Psoas muscle (tissue), 8 donors: ENCODE measurements at places on chromosomes 2 and 18.

DNA sequence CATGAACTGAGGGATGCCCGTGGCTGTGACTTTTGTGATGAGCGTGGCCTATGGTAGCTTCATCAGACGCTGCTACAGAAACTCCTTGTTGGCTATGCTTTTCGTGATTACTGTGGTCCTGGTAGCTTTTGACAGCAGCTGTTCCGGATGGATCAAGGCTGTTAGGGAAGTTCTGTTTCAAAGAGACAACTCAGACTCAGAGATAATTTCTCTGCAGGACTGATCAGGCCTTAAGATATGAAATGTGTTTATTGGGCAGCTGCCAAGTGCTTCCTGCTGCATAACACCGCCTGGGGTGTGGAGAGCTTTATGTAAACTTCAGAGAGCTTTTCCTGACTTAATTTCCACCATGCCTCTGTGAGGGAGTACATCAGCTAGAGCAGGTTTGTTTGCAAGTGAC lies 243.8 kb downstream of the TSN start:
- DNase-seq = no peak

- no peak for DNase-seq
These were observed 35.7 kb downstream of the FEZ2 start for GRCh38 chr2:36562240-36562639.

DNA sequence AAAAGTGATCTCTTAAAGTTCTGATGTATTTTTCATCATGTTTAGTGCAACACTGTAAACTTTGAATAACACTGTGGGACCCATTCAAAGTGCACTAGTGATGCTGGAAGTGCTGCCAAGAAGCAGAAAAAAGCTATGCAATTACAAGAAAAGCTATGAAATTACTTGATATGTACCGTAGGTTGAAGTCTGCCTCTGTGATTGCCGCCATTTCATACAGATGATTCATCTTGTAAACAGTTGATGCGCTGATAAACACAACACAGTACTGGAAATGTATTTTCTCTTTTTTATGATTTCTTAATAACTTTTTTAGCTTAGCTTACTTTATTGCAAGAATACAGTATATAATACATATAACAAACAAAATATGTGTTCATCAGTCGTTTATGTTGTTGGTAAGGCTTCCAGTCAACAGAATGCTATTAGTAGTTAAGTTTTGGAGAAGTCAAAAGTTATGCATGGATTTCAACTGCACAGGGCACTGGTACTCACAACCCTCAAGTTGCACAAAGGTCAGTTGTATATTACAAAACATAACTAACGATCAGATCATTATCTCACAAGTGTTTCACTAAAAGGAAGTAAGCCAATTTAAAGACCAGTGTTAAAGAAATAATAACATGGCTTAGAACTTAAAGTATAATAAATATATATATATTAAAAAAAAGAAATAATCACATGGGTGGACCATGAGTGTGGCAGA lies 82.0 kb downstream of the SGPP2 start:
- no peak for DNase-seq

DNA sequence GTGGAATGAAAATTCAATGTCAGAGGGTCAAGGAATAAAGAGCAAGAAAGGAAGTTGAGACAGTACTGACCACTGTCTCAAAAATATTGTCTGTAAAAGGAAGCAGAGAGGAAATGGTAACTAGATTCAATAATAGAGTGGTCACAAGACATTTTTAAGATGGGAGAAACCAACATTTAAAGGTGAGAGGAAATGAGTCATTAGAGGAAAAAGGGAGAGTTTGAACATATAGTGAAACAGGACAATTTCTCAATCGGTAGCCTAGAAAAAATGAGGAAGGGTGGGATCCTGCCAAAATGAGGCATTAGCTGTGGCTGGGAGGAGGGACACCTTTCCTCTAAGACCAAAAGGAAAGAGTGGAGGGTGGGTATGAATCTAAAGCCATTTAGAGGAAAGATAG lies 288.5 kb downstream of the SP3 start:
- no peak for DNase-seq

- DNase-seq = no peak
These were observed 459 bp upstream of the ATP6V1C2 start for GRCh38 chr2:10720947-10721395.

DNA sequence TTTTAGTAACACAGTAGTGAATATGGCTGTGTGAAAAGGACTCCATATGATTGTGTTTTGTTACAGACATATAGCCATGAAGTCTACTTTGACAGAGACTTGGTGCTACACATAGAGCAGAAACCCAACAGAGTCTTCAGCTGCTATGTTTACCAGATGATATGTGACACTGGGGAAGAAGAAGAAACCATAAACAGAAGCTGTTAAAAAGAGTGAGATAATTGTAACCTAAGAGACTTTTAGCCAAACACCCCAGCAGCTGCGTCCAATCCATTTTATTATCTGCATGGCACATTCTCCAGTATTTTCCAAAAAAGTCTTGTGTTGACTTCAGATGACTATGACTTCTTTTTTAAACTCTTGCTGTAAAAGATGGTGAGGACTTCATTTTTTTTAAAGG lies 41.4 kb upstream of the CYBRD1 start:
- DNase-seq = no peak

DNA sequence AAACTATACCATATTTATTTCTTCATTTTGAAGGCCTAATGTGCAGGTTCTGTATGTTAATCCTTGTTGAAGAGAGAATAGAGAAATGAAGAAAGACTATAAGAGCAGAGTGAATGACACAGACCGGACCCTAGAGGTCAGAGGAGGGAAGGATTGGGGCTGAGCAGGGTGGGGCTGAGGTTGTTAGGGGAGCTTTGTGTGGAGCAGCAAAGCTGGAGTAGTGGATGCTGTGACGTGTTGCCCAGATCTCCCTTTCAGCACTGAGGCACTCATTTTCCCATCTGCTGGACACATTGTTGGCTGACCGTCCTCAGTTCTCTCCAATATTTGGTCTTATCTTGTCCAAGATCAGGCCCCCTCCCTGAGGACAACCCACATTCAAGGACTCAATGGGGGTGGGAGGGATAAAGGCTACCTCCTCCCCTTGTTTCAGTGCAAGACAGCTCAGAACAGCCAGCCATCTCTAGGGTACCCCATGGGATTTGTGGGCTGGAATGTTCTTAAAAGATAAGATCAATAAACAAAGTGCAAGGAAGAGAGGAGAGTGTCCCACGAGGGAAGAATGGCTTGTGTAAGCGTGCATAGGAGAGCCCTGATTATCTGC lies 143.6 kb downstream of the TDRD15 start:
- DNase-seq = no peak

- DNase-seq = no peak
These were observed 102.7 kb downstream of the MYO1B start for GRCh38 chr2:191347881-191348280.

DNA sequence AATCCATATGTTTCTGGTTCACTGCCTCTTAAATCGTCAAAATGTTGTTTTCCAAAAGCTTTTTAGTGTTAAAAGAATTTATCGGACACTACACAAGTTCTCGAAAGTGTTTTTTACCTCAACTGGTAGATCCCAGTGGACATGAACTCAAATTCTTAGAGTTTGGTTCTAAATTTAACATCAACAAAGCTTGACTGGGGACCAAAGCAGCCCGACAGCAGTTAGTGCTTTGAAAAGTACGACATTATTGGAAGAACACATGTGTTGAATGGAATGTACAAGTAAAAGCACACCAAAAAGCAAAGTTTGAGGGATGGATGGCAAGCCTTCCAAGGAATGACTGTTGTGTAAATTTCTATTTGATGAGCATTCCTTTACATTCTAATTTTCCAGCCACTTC lies 803.9 kb upstream of the POU3F3 start:
- no peak for DNase-seq

DNA sequence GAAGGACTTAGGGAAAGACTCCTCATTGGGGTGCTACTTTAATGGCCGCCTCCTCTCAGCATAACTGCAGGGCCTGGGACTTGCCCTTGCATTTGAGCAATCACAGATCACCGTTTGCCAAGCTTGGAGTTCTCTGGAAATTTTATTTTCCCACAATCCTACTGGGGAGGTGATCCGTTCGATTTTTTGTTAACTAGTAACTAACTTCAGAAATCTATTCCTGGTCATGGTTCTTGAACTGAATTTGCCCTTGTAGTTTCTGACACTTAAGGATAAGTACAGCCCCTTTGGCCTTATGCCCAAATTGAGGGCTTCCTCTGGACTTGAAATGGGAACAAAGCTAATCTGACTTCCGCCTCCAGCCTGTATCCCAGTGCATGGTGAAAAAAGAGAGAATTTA lies 60.5 kb upstream of the ST3GAL5 start:
- no peak for DNase-seq

- DNase-seq = no peak
These were observed 1016.0 kb downstream of the SOCS6 start for GRCh38 chr18:71304856-71305255.

- no peak for DNase-seq
These were observed 203.8 kb downstream of the RDH14 start for GRCh38 chr2:18356676-18357075.

GRCh38 chr2:72136933-72137497 lies 10.6 kb downstream of the CYP26B1 start:
- DNase-seq = peak; percentile 43

DNA sequence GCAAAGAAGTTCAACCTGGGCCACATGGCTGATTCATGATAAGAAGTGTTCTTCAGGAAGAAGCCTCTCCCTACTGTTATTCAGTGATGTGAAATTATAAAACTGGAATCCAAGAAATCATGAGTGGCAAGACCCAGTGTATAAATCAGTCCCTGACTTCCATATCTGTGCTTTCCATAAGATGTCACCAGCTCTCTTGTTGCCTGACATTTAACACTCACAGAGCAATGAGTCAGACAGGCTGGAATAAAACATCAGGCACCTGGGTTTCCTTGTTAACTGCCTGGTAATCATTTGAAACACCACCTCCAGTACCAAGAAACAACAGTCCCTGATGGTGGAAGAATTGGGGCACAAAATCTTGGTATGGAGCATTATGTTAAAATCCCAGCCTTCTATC lies 76.1 kb downstream of the SCG2 start:
- no peak for DNase-seq

GRCh38 chr2:214810671-214811070 lies 1.2 kb upstream of the BARD1 start:
- DNase-seq = peak; percentile 12

GRCh38 chr2:178530625-178531142 lies 50.4 kb downstream of the PLEKHA3 start:
- no peak for DNase-seq

- DNase-seq = no peak
These were observed 36.0 kb upstream of the ASAP2 start for GRCh38 chr2:9170458-9171130.

DNA sequence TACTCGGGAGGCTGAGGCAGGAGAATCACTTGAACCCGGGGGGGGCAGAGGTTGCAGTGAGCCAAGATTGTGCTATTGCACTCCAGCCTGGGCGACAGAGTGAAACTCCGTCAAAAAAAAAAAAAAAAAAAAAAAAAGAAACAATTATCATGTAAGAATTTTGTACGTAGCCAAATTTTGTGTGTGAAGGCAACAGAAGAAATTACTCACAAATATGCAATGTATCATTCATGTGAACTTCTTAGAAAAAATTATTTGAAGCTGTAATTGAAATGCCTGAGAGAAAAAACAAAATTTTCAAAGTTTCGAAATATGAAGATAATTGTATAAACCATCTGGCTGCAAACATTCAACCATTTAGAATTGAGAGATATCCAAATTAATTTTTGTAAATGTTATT lies 204.8 kb upstream of the PARD3B start:
- DNase-seq = no peak

DNA sequence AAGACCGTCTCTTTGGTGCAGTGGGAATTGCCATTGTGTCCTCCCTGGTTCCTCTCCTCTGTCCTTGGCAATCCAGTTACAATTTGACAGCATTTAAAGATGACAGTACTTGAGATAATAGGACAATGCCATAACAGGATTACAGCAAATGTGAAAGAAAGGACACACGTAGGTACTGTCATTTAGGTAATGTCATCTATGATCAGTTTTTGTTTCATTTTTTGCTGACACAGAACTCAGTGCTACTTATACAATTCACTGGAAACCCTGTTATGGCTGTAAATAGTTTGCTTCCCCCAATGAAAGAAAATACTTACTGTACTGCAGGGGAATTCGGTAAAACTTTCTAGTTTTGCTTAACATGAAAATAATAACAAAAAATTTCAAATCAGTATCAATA lies 65.2 kb downstream of the BCL11A start:
- DNase-seq = no peak

GRCh38 chr18:74869904-74870863 lies 272.5 kb downstream of the ZNF407 start:
- DNase-seq = no peak

- DNase-seq = no peak
These were observed 7.3 kb upstream of the SLC3A1 start for GRCh38 chr2:44267796-44268648.

DNA sequence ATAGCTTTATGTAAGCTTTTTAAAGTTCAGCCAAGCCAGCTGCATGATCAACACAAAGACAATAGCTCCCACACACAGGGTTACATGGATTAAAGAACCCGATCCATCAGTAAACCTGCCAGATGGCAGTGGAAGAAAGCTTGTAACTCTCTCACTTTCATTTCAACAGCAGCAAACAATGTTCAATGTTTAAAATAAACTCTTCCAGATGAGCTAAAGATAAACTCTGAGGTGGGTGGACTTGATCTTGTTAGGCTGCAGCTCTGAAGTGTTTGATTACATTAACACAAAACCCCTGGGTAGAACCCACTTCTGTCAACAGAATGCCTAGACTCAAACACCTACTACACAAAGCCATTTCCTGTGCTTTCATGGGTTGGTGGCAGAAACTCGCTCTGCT lies 13.9 kb downstream of the RDH14 start:
- DNase-seq = no peak

- no peak for DNase-seq
These were observed 105.2 kb upstream of the ZNF521 start for GRCh38 chr18:25457126-25457525.

GRCh38 chr2:128026448-128027277 lies 1.2 kb downstream of the SAP130 start:
- DNase-seq = no peak

GRCh38 chr2:44102790-44103562 lies 65.7 kb upstream of the PPM1B start:
- no peak for DNase-seq

DNA sequence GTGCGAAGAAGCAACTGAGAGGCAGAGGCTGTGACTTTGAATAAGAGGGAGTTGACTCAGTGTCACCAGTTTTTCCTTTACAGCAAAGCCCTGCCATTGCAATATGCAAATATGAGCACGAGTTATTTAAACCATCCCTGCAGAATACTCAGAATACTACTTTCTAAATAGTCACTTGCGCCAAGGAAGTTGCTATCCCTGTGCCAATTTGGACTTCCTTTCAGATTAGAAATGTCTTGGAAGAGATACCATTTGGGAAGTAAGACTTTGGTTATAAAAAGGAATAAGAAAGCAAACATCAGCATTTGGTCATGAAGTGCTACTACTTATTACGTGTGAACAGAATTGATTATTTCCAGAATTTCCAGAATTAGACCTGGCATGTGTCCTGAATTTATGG lies 151.8 kb upstream of the MYT1L start:
- no peak for DNase-seq

GRCh38 chr18:848062-848861 lies 36.2 kb upstream of the YES1 start:
- DNase-seq = no peak

GRCh38 chr2:207143215-207144172 lies 22.3 kb downstream of the KLF7 start:
- DNase-seq = peak; percentile 85

GRCh38 chr2:128304715-128305554 lies 13.7 kb downstream of the HS6ST1 start:
- DNase-seq = peak; percentile 87

- DNase-seq = no peak
These were observed 32.7 kb upstream of the C1GALT1C1L start for GRCh38 chr2:43708891-43709290.
